ENCODE measurements at places on chromosomes 2 and 18.

GRCh38 chr2:193738892-193739291 is 1544.2 kb upstream of the TMEFF2 start:
- no peak for DNase-seq

DNA sequence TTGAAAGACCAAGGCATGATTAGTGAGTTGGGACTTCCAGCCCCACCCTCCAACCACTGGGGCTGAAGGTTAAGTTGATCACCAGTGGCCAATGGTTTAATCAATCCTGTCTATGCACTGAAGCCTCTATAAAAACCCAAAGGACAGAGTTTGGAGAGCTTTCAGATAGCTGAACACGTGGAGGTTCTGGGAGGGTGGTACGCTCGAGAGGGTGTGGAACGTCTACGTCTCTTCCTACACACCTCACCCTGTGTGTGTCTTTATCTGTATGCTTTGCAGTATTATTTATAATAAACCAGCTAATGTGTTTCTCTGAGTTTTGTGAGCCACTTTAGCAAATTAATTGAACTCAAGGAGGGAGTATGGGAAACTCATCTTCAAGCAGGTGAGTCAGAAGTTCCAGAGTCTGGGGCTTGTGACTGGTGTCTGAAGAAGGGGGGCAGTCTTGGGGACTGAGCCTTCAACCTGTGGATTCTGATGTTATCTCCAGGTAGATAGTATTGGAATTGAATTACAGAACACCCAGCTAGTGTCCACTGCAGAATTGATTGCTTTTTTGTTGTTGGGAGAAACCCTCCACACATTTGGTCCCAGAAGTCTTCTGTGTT is 20.3 kb downstream of the ACTR3 start:
- DNase-seq = no peak

DNA sequence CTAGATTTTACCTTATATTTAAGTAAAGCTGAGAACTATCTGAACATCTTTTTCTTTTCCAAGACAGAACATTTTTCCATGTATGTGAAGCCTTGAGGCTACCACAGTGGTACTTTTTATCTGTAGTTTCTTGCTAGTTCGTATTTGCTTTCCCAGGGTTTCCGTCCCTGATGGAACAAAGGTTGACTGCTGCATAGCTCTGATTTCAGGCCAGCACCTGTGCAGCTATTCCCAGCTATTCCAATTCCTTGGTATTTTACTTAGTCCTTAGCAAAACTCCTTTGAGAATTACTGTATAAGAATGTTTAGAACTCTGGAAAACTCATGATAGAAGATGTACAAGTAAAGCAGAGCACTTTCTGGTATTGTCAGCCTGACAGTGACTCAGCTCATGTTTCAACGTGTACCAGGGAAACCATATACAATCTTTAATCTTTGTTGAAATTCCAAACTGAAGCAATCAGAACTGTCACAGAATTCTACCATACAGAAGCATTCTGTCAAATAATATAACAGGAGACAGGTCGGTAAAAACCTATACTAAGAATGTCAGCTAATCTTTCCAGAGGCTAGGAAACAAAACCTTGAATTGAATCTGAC is 162.2 kb downstream of the PKP4 start:
- DNase-seq = no peak

DNA sequence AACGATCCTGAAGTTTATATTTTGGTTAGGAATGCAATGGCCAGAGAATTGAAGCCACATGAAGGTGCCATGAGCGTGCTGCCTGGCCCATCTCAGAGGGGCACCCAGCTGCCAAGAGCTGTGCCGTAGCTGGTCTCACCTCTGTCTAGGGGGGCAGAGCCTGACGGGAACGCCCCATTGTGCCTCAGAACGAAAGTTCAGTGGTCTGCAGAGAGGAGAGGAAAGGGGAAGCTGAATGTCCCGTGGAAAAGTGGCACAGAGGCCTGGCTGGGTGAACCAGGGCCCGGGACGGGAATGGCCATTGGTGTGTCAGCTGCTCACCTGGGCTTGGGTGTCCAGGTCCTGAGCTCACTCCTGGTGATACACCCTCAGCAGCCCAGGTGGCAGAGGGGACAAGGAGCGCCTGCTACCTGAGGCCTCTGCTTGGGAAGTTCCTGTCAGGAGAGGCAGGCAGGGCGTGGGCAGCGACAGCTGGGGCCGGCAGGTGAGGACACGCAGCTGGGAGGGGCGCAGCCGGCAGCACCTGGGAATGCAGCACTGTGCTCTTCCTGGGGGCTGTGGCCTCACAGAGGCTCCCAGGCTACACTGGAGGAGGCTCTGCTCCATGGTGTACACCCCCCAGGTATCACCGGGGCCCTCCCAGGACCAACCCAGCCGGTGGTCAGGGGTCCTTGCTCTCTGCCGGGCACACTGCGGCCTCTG is 67.3 kb downstream of the PARD6G start:
- DNase-seq = no peak

- DNase-seq = no peak
Observed at GRCh38 chr2:69933254-69933828, 18.4 kb downstream of the MXD1 start.
